ENCODE measurements at places on chromosomes 12 and 14.
A peak's percentile ranks its signal among the peaks of the same experiment; 100 is the strongest.

GRCh38 chr12:57772429-57773322 is at the start of gene EEF1AKMT3:
EEF1AKMT3 (plus strand) TSS chr12:57772614; CDS start chr12:57772725, 111 bp downstream.
- DNase-seq: no peak

DNA sequence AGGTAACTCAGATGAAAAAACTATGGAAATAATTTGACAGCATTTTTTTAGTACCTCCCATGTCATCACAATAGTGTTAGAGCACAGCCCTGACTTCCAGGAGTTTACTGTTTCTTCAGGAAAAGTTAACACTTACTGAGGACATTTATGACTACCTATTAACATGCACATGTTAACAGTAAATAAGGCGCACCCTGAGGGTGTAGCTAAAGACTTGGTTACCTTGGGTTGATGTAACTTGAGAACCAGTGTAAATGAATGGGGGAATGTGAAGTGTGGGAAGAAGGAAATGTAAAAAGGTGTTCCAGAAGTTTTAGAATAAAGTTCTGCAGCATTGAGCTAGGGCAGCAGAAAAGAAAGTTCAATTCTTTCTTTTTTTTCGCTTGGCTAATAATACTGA is 366.2 kb downstream of the EGLN3 start:
- no peak for DNase-seq

GRCh38 chr12:10717410-10717809 is 5.7 kb downstream of the YBX3 start:
- no peak for DNase-seq

DNA sequence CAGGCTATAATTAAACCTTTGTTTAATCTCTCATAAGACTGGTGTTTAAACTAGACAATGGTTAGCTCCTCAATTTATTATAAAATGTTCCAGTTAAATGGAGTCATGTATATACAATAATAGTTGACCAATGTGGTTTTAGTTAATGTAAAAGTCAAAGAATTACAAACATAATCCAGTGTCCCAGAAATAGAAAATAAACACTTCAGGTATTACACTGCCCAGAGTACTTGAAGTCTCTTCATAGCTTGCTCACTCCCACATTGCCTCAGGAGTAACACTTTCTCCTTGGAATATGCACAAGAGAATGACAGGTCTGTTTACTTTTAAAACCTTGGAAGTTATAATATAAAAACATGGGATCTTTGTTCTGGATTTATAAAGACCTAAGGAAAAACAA is 60.5 kb downstream of the SLC38A1 start:
- no peak for DNase-seq

DNA sequence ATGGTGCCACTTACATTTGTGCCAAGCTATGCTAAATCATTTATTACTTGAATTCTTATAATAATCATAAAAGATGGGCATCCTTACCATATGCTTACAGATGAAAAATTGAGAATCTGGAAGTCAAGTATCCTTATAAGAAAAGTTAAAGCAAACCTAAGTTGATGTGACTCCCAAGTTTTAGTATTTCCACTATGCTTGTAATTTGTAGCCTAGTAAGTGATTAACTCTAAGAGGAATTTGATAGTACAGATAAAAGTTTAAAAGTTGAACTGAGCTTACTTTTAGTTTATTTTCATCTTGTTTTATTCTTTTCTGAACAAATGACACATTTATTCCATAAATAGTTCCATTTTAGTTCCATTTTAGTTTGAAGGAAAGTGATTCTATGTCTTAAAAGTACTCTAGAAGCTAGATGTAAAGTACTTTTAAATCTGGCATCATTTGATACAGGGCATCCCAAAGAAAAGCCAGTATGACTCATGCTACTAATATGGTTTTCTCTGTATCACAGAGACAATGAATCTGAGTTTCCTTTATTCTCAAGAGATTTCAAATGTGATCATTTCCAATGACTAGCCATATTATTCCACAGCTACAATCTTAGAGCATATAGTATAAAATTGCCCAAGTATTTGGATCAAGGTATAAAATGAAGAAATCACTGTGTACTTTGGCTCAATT is 596.0 kb downstream of the SLC16A7 start:
- no peak for DNase-seq

- DNase-seq: peak; percentile 85
Observed at GRCh38 chr14:24241829-24242443, 487 bp downstream of the TINF2 start.

Data from stimulated activated CD4-positive, alpha-beta T cell treated with anti-CD3 and anti-CD28 coated beads, TNF-alpha, amount 100 ng/mL, for 1 hour (primary cell).